ENCODE measurements at places on chromosomes 11 and 22. TPM values are rescaled to one million over a fixed set of nuclear protein-coding genes. Genes with fewer than 3 reads are reported as not detected.

Gene MDK
- total RNA-seq: 5.4 TPM

Gene TEX12
- total RNA-seq: 0.59 TPM

Gene OR10G4
- total RNA-seq: not detected

Gene STK33
- not detected for total RNA-seq

Gene GRAMD1B
- not detected for total RNA-seq

Gene SLC22A8
- not detected for total RNA-seq

Gene APOBEC3H
- 1.5 TPM for total RNA-seq

DNA sequence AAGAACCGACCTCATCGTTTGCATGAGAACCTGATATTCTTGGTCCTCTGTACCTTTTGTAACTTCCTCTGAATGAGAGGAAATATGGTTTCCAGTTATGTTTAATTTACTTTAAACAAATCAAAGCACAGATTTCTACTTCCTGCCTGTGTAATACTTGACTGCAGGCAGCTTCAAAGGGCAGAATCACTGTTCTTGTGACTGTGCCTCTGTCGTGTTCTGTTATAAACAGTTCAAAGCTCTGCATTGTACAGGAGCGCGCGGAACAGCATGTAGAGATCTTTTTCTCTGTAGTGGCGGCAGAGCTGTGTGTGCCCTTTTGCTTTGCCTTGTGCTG lies 73.2 kb upstream of the CLDN5 start:
- peak; percentile 90 for DNase-seq

GRCh38 chr22:50674606-50675552 lies 2.3 kb downstream of the SHANK3 start:
- DNase-seq: no peak

DNA sequence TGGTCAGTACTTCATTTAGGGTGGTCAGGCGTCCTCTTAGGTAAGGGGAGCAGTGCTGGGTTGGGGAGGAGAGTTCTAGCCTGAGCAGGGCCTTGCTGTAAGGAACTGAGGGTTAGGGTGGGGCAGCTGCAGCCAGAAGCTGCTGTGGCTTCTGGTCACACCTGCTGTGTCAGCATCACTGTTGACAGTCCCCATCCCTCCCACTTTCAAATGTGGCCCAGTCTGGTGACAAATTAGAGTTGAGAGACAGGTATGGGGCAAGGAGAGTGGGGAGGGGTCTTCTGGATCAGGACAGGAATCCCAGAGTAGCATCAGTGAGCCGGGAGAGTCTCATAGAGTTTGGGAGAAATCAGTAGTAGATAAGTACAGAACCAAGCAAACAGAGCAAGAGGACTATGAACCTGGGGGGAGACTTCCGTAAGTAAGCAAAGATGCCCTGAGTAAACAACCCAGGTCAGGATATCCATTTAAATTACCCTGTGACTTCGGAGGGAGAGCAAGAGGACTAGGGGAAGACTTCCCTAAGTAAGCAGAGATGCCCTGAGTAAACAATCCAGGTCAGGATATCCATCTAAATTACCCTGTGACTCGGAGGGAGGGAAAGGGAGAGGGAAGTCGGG lies 53.7 kb downstream of the PPP6R2 start:
- no peak for DNase-seq

GRCh38 chr11:117572129-117572528 lies 224.9 kb downstream of the DSCAML1 start:
- no peak for DNase-seq

DNA sequence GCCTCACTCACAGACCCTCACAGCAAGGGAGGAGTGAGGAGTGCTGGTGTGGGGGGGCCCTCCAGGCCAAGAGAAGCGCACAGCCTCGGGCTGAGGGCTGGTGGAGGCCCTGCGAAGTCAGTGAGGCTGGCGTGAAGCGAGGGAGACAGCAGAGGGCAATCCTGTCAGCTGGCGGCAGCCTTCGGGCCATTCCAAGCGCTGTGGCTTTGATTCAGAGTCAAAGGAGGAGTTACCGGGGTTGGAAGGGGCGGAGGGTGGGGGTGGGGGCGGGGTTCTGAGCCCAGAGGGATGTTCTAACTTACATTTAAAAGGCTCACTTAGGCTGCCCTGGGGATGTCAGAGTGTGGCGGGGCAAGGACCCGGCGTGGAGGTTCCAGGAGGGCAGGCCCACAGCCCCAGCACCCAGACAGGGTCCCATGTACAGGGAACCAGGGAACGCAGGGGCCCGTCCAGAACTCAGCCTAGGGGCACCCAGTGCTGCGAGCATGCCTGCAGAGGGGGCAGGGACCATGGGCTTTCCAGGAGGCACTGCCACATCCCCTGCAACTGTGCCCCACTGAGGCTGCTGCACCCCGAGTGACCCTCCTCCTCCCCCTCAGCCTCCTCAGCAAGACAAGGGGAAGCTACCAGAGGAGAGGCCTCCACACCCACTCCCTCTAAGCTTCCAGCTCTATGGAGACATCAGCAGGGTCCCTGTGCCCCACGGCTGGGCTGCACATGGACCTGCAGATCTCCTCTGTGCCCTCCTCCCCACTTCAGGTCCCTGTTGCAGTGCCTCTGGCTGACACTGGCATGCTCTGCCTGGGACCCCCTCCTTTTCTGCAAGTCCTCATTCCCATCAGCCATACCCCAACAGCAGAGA lies 39.7 kb upstream of the TTLL12 start:
- DNase-seq: no peak

GRCh38 chr11:58586998-58587397 lies 8.1 kb downstream of the ZFP91 start:
- DNase-seq: no peak

- no peak for DNase-seq
These were observed 13.8 kb upstream of the IFITM3 start for GRCh38 chr11:334264-334994.

DNA sequence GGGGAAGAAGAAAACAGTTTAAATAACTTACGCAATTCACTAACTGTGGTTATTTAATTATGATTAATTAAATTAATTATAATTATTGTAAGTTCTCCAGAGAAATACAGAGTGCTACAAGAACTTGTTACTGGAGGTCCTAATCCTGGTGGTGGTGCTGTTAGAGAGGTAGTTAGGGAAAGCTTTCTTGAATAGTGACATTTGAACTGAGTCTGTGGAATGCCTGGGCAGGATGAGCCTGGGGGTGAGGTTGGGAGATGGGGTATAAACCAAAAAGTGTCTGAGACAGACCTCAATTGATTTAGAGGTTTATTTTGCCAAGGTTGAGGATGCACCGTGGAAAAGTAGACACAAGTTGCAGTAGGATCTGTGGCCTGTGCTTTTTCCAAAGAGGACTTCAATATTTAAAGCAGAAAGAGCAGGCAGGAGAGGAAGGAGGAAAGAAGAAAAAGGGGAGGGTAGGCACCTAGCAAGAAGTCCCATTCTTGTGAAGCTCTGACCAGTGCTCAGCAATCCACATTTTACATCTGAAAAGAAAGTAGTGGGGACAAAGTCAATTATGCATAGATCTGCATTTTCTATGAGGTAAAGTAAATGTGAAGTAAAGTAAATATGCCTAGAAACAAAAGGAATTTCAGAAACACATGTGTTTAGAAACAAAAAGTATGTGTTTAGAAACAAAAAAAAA lies 4.4 kb upstream of the ZNF202 start:
- no peak for DNase-seq

DNA sequence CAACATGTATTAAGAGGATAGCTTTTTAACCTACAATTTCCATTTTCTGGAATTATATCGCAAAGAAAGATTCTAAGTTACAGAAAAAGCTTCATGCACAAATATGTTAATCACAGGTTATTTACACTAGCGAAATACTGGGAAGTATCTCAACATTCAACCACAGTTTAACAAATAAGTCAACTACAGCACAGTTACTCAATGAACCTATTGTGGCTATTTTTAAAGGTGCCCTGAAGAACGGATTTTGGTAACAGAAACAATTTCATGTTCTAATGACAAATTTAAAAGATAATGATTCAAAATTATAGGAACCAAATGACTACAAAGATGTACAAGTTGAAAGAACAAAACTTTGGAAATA lies 51.2 kb downstream of the SYN3 start:
- no peak for DNase-seq

DNA sequence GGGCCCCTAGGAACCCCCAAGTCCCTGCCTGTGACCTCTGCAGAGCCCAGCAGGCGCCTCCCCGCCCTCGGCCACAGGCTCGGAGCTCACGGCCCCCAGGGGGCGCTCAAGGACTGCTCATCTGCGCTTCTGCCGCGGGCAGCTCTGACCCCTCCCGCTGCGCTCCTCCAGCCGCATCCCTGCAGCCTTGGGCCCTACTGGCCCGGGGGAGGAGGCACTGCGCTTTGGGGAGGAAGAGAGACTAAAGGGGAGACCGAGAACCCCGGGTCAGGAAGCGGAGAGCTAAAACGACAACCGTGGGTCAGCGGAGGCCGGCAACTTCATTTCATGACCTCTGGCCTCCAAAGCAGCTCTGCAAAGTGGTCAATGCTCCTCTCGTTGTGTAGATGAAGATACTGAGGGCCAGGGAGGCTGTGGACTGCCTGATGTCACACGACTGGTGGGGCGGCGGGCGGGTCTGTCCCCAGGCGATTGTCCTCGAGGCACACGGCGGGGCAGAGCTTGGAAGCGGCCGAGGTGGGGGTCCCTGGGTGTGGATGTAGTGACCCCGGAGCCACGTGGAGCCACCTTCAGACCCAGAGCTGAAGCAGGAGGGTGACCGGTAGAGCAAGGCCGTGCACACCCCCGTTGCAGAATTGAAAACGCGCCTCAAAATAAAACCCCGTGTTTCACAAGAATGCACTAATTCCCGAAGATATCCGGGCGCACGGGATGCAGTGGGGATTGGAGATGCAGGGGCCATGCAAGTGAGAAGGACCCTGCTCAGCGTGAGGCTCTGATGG lies 2.7 kb upstream of the KRTAP5-6 start:
- peak; percentile 82 for DNase-seq

GRCh38 chr11:33475993-33476392 lies 218.8 kb downstream of the HIPK3 start:
- peak; percentile 71 for DNase-seq

DNA sequence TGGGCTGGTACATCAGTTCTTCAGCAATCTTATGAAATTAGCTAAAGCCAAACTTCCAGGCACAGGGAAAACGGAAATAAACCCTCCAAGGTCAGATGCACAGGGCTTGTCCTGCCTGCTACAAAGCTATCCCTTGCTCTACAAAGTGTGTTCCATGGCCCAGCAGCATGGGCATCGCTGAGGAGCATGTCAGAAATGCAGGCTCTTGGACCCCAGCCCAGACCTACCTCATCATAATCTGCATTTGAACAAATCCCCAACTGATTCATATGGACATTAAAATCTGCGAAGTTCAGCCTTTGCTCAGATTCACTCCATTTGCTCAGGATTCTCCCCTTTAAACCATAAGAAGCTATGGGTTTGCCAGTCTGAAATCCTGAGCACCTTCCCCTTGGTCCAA lies 129.7 kb upstream of the CSNK2A3 start:
- no peak for DNase-seq

GRCh38 chr11:58626934-58627483 lies 4.5 kb downstream of the CNTF start:
- DNase-seq: no peak

DNA sequence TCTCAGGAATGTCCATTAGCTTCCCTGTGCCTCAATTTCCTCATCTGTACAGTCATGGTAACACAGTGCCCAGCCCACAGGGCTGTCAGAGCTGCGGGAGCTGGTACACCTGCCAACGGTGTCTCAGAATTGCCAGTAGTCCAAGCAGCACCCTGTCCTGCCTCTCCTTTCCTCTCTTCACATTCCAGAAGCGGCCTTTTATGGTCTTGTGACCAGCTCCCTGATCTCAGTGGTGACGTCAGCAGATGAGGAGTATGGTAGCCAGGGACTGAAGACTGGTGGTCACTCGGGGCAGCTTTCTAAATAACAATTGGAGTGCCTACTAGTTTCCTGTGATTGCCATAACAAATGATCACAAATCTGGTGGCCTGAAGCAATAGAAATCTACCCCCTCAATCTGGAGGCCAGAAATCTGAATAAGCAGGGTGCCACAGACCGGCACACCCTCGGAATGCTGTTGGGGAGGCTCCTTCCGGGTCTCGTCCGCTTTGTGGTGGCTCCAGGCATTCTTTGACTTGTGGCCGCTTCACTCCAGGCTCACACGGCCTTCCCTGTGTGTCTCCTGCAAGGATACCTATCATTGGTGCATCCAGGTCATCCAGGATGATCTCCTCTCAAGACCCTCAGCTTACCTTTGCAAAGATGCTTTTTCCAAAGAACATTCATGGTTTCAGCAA lies 2.1 kb downstream of the FADD start:
- DNase-seq: no peak

GRCh38 chr11:2237457-2238238 lies 32.7 kb downstream of the ASCL2 start:
- DNase-seq: no peak

DNA sequence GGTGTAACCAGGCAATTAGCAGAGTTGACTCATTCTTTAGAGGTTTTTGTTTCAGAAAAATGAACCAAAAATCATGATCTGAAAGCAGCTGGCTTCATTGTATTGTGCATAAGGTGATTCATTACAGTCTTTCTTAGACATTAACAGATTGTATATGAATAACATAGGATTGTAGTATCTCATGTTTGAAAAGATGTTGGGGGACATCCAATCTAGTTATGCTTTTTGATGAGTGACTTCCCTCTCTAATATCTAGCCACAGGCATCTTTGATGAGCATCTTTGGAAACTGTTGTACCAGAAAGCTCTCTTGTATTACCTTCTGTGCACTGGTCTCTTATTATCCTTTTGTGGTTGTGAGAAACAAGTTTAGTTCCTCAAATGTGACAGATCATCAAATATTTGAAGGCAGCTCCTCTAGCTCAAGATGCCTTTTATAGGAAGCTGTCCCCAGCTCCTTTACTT lies 8.3 kb downstream of the GRK3 start:
- peak; percentile 12 for DNase-seq

- no peak for DNase-seq
These were observed 4.8 kb upstream of the PAX6 start for GRCh38 chr11:31815711-31816467.

DNA sequence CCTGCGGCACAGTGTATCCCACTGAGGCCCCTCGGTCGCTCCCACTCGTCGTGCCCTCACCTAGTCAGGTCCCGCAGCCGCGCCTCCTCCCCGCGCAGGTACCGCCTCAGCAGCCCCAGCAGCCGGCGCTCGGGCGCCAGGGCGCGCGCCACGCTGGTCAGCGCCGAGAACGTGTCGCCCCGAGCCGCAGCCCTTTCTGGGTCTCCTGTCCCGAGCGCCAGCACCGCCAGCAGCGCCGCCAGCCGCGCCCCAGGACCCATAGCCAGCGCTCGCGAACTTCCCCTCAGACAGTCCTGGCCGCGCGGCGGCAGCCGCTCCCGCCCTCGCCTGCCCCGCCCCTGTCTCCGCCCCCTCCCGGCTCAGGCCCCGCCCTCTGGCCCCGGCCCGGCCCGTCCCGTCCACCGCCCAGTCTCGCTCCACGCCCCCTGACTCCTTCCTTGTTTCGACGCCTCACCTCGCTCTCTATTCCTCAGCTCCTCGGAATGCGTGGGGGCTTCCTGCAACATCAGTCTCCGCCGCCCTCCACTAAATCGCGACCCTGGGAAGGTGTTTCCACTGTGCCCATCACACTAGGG lies at the start of gene P4HA3:
Gene P4HA3 (minus strand): TSS at position 289 of the 575 bp plus-strand sequence. CDS start 29 bp downstream, at position 260.
- no peak for DNase-seq

DNA sequence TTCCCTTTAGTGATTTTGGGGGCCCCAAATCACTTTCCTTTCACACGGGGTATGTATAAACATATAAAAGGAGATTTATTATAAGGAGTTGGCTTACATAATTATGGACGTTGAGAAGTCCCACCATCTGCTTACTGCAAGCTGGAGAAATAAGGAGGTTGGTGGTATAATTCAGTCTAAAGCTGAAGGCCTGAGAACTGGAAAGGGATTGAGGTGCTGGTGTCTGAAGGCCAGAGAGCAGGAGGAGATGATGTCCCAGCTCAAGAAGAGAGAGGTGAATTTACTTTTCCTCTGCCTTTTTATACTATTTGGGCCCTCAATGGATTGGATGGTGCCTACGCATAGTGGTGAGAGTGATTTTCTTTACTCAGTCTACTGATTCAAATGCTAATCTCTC lies 1.3 kb upstream of the ZNF202 start:
- no peak for DNase-seq
